ENCODE measurements at places on chromosomes 1 and 21.

- DNase-seq: peak; percentile 32
Measured at GRCh38 chr1:66764994-66765578, 12.8 kb downstream of the DYNLT5 start.

GRCh38 chr1:47830021-47830420 is 167.2 kb downstream of the TRABD2B start:
- DNase-seq: no peak

- DNase-seq: no peak
Measured at GRCh38 chr1:1385931-1386330, 10.9 kb upstream of the AURKAIP1 start.

DNA sequence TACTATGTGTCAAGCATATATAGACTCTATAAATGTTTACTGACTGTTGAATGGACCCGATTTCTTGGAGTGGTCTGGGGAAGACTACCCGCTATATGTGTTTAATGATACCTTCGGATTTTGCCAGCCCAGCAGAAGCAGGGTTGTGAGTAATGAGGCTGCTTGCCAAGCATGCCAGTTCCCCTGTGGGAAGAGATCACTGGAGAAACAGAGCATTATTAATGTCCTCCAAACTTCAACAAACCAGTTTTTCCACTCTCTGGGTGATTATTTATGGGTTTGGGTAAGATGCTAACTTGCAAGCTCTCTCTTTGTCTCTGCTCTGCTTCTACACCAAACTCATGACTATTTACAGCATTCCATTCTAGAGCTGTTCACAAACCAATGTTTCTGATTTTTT is 25.1 kb upstream of the PHGDH start:
- no peak for DNase-seq

GRCh38 chr1:55640708-55641473 is 425.7 kb upstream of the USP24 start:
- peak; percentile 24 for DNase-seq

DNA sequence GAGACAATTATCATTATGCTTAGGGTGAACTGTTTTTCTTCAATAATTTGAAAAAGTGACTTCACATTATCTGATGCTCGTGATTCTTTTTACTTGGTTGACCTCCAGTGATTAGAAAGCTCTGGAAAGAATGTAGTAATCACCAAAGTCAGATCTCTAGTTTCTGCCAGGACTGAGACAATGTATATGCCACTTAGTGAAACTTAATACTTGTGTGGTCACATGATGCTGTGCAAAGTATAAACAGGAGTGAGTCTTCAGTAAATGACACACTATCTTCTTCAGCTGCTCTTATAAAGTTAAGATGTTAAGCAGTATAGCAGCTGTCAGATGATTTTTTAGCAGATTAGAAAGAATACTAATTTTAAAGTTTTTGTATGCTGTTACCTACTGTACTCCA is 17.2 kb downstream of the VCAM1 start:
- no peak for DNase-seq

GRCh38 chr1:72397786-72398185 is 115.4 kb upstream of the NEGR1 start:
- DNase-seq: no peak

DNA sequence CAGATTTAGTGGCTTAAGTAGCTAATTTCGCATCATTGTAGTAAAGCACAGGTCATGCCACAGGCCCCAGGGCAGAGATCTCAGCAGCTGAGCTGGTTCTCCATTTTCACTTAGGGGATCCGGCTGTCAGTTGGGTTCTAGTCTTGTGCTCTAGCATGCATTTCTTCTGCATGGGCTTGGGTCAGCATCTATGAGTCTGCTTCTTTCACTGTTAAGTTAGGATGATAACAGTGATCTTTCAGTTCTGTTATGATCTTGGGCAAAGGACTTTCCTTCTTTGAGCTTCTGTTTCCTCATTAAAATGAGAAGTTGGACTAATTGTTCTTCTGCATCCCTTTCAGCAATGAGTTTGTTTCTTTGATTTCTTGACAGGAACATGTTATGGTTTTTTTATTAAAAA is 123.6 kb upstream of the DNAH14 start:
- no peak for DNase-seq

DNA sequence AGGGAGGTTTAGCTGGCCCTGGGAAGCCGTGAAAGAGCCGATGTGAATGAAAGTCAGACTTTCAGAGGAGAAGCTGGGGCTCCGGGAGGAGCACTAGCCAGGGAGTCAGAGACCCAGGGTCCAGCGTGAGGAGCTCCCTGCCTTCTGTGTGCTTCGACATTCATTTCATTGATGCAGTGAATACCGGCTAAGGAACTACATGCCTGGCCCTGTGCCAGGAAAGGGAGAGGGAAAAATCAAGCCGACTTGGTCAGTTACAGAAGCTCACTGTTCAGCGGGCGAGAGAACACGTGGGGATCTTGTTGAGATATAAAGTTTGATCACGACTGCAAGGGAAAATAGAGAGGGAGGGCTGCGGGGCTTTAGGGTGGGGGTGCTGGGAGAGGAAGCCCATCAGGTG is 76.7 kb upstream of the RUNX3 start:
- DNase-seq: no peak

DNA sequence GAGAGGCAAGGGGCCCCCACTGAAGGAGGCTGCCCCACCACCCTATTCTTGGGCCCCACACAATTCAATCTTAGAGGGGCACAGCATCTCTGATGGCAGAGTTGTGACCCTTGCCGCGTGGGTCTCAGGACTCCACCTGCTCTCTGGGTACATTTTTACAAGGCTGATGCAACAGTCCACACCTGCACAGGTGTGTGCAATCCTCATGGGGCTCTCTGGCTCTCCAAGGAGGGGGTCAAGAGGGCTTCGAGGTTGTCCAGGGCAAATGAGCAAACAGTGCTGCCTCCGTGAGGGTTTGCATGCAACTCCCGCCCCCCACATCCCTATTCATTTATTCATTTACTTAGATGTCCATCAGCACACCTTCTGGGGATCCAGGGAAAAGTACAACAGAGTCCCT is 81.6 kb upstream of the IFFO2 start:
- DNase-seq: no peak
